Fibroblast of gingiva (primary cell): ENCODE measurements at places on chromosomes 16 and 17.
A peak's percentile ranks its signal among the peaks of the same experiment; 100 is the strongest.

GRCh38 chr16:11349599-11350276, 4.5 kb downstream of the RMI2 start:
- peak; percentile 87 for DNase-seq

- no peak for DNase-seq
Observed at GRCh38 chr16:58062821-58063220, 37.3 kb downstream of the MMP15 start.

- no peak for DNase-seq
Observed at GRCh38 chr17:36879624-36880131, 57.6 kb upstream of the LHX1 start.

GRCh38 chr16:4976079-4976478, 17.9 kb downstream of the SEC14L5 start:
- DNase-seq: no peak

DNA sequence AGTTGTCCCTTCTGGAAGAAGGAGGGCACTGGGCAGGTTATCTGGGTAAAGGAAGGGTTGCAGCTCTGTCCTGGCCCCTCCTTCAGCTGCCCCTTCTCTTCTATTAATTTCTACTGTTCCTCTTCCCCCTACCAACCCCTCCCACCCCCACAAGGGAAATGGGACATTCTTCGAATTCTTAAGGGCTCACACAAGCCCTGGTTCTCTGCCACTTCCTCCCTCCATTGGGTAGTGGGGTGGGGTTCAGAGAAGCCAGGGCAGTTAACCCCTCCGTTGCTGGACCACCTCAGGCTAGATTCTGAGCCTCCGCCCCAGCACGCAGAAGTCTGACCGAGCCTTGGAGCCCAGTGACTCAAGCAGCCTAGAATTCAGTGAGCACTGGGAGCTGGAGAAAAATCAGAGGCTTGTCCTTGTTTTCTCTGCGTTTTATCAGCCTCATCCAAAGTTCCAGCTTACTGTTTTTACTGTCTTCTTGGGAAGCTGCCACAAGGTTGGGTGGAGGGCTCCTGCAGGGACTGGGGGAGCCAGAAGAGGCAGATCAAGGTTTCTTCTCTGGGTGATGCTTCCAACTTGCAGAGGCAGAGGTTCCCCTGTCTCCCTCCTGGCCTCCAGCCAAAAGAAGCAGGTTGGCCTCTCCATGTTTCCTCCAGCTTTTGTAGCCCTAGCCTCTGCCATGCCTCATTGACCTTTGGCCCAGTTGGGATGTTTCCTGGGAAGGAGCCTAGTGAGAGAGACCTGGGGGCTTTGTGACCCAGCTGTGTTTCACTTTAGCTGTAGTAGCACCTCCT, 10.2 kb downstream of the LASP1 start:
- DNase-seq: peak; percentile 67

DNA sequence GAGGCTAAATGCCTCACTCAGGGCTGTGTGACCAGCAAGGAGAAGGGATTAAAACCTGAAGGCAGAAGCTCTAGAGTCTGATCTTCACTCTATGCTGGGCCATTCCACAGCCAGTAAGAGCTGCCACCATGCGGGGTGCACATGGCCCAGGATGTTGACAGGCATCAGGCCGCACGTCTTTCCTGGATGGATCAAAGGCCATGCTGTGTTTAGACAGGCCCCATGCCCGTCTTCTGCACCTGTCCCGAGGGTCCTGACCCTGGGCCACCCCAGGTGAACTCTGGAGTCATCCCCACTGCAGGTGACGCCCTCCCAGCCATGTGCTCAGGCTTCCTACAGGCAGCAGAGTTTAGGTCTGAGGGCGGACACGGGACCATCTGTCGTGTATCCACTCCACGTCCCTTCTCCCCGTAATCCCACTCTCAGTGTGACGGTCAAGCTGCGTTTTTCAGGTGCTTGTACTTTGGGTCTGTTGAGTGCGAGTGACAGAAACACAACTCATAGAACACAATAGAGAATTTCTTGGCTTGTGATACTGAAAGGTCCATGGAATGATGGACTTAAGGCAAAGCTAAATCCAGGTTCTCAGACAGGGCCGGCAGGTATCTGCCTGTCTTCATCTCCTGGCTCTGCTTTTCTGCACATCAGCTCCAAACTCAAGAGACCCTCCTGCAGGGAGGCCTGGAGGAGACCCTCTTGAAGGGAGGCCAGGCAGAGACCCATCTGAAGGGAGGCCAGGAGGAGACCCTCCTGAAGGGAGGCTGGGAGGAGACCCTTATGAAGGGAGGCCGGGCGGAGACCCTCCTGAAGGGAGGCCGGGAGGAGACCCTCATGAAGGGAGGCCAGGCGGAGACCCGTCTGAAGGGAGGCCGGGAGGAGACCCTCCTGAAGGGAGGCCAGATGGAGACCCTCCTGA, 13.2 kb downstream of the ZNF469 start:
- no peak for DNase-seq

DNA sequence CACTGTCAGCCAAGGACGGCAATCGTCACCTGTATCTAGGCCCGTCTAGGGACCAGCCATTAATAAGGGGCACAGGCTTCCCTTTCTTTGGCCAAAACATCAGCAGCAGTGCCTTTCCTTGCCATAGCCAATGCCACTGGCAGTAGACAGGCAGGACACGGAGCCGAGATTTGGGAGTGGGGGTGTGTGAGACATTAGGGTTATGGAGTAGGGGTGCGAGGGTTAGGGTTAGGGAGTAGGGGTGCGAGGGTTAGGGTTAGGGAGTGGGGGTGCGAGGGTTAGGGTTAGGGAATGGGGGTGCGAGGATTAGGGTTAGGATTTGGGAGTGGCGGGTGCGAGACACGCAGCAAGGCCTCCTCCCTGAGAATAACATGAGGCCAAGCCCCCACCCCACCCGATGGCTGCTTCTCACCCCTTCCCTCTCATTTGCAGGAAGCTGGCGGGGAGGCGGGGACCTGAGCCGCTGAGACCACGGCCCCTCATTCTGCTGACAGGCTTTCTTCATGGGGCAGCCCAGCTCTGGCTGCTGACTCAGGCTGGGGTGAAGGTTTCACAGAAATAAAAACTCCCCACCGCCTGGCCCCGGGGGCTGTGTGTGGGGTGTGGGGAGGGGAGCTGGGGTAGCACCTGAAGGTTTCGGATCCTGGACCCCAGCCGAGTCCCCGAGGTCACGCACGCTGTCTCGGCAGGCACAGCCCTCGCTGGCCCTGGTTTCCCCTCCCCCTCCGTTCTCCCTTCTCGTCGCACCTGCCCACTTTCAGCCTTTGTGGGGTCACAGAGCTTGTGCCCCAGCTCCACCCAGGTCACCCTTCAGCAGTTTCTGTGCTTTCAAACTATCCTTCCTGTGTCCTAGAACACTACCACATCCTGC, 93.8 kb downstream of the PGS1 start:
- DNase-seq: no peak

DNA sequence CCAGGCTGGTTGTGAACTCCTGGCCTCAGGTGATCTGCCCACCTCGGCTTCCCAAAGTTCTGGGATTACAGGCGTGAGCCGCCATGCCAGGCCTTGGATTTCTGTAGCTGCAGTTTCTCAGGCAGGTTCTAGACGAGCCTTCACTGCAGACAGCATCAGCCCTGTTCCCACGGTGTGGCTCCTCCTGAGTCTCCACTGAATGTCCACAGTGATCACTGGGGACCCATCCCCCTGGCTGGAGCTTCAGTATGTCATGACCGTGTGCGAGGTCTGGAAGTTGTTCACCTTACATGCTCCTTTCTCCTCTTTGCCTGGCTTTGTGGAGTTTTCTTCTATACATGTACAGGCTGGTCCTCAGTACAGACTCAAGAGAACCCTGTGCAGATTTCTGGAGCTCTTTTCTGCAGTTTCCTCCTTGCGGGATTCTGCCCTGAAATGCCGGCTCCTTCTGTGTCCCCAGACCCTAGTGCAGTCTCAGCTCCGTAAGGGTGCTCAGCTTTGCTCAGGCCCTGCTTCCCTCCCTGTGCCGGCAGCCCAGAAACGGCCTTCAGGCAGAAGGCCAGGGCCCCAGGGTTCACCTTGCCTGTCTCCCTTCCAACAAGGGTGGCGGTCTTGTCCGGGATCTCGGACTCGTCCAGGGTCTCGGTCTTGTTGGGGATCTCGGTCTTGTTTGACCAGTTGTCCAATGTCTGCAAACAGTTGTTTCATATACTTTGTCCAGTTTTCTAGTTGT, 14.3 kb upstream of the FASN start:
- DNase-seq: no peak

DNA sequence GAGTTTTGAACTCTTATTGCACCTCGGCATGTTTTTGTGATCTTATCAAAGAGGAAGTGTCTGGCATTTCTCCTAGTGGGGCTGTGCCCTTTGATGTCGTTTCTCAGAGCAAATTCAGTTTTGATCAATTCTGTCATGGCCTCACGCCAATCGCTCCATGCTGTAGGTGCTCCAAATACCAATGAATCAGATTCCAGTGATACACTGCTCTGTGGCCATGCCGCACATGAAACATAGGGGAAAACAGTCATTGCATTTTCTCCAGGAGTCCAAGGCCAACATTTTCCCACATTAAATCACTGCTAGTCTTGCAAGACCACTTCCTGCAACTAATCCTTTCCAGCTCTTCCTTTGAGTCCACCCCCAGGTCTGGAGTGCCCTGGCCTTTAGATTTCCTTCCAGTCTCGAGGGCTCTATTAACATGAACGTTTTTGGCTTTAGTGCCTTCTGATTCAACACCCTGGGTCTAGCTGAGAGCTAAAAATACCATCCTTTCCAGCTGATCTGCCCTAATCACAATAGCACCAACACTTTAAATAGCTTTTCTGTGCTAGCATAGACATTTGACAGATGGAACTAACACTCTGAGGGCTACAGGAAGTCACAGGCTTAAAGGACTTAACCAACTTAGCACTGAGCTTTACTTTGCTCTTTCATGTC, 18.2 kb upstream of the RASL10B start:
- peak; percentile 87 for DNase-seq

DNA sequence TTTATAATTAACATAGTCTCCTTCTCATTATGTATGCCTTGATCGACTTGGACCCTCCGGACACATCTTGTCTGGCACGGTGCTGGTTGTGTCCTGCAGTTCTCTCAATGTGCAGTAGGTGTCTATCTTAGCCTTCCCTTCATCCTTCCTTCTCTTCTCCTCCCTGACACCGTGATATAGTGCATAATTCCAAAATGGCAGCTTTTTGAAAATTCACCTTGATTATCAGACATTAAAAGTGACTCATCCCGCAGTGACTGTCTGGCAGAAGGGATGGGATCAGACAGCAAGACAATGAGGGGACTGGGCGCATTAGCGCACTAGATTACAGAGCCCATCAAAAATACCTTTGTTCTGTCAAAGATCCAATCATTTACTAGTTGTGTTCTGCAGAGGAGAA, 70.0 kb upstream of the PMFBP1 start:
- DNase-seq: peak; percentile 42

GRCh38 chr17:1953831-1954230, 71.3 kb downstream of the RTN4RL1 start:
- DNase-seq: no peak

DNA sequence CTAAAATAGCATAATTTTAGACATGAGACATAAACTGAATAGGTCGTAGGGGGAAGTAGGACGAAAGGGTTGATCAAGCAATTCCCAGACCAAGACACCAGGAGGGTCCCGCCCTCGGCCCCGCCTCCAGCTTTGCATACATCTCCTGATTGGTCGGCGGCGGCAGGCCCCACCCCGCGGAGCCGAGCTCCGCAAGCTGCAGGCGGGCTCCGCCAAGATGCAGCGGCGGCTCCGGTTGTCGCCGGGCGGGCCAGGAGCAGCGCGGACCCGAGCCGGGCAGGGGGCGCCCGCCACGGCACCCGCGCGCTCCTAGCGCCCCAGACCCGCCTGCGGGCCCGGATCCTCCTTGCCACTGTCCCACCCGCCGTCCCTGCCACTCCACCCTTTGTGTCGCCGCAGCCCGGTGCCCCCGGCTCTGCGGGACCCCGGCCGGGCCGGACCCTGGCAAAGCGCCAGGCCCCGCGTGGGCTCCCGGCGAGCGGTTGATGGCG, at the start of gene CDR2L:
CDR2L (plus strand) TSS at position 215 of the 491 bp plus-strand sequence. CDS start 412 bp downstream, outside the sequence.
- peak; percentile 92 for DNase-seq

DNA sequence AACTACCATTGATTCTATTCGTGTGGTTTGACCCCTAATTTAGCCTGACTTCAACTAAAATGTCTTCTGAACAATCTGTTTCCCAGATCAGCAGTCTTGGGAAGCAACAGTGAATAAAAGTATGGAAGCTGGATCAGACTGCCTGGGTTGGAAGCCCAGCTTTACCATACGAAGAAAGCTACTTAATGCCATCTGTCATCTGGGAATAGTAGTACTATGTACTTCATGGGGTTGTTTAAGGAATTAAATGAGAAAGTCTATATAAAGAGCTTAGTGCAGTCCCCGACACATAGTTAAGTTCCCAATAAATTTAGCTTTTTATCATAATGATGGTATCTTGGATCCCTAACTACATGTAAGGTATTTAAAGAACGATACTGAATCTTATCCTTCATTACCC, 151.5 kb upstream of the ERCC4 start:
- no peak for DNase-seq

- DNase-seq: no peak
Observed at GRCh38 chr16:74099530-74099929, 197.1 kb upstream of the PSMD7 start.

DNA sequence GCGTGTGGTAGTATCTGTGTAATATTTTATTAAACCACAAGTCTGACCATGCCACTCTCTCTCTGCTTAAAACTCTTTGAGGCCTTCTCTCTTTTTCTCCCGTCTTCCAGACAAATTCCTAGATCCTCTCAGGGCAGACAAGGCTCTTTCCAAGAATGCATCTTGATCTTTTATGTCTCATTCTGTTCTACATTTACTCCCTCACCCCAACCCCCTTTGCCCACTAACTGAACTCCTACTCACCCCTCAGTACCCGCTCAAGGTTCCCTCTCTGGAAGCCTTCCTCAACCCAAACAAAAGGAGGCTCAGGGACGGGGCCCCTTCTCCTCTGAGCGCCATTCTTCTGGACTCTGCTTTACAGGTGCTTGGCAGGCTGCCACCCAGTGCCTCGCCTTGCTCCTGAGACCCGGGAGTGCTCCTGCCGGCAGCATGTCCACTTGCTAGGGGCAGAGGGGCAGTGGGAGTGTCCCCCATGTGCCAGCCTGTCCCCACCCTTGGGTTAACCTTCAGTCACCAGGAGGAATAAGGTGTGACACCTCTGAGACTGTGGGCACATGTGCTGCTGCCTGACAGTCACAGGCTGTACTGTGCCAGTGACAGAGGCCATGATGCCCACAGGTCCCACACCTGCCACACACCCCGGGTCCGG, 9.2 kb downstream of the SLC13A2 start:
- no peak for DNase-seq

GRCh38 chr17:57954397-57955182, 622 bp downstream of the CUEDC1 start:
- DNase-seq: peak; percentile 88

GRCh38 chr17:55056526-55056925, 88.0 kb downstream of the STXBP4 start:
- no peak for DNase-seq
